T follicular helper cell (primary cell): ENCODE measurements at places on chromosomes 5 and 9.

DNA sequence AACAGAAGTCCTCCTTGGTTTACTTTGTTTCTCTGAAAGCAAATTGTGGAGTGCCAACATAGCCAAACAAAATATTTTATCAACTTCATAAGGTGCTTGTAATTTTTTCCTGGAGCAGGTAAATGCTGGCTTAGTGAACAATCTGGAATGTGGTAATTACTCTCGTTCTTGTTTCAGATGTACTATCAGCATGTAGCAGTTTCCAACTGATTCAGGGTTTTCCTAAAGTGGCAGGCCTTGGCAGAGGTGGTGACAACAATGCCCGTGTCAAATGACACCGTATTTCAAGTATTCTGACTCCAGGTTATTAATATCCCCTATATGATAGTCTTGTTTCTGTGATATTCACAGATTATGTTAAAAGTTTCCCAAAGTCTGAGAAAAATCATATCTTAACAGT is 1.2 kb downstream of the C9orf72 start:
- no peak for DNase-seq

- no peak for DNase-seq
Observed at GRCh38 chr5:131357739-131358561, 94.1 kb downstream of the CDC42SE2 start.

DNA sequence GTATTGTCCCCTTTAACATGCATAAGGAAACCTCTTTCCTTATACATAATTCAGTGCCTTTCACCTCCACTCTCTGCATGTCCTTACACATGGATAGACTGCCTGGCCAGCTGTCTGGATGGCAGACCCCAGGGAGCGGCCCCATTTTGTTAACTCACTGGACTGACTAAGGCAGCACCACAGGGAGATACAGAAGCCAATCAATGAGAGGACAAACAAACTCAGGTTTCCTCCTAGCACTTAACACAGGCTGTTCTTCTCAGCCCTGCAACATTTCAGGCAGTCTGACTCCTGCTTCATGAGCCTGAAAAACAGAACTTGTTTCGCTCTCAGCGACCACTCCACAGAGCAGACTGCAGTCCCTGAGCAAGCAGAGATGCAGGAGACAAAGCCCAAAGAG is 135.4 kb upstream of the RASEF start:
- no peak for DNase-seq

DNA sequence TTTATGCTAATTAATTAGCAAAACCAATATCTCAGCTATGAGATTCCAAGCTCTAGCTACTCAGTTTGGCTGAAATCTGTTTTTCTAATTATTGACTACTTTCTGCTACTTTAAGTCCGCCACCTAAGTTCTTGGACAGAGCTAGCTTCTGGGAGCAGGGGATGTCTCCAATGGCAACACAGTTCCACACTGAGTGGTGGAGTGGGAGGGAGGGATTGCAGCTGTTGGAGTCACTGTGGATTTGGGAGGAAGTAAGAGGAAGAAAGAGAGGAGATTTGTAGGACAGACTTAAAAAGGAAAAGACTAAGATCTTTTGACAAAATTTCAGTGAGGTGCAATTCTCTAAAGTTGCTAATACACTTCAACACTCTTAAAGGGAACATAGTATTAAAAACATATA is 450.8 kb downstream of the NFIB start:
- DNase-seq = no peak

DNA sequence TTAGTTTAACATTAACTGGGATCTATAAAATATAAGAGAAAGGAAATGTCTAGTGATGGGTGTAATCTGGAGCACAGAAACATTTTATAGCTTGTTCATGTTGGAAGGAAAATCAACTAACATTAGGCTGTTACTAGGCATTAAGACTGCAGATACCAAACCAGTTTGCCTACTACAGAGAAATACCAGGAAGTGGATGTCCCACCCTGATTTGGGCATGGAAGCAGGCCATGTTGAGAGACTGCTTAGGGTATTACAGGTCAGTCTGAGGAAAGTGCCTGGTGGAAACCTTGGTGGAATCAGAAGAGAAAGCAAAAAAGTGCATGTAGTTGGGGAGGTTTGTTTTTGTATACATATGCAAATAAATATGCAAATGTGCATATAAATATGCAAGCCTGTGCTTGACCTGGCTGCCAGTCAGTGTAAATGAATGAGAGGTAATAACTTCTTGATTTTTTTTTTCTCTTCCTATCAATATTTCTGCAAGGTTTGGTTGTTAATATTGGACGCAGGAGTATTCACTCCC is 9.6 kb upstream of the CCDC112 start:
- DNase-seq = no peak

GRCh38 chr9:134146774-134147493 is 11.1 kb downstream of the WDR5 start:
- DNase-seq = no peak

DNA sequence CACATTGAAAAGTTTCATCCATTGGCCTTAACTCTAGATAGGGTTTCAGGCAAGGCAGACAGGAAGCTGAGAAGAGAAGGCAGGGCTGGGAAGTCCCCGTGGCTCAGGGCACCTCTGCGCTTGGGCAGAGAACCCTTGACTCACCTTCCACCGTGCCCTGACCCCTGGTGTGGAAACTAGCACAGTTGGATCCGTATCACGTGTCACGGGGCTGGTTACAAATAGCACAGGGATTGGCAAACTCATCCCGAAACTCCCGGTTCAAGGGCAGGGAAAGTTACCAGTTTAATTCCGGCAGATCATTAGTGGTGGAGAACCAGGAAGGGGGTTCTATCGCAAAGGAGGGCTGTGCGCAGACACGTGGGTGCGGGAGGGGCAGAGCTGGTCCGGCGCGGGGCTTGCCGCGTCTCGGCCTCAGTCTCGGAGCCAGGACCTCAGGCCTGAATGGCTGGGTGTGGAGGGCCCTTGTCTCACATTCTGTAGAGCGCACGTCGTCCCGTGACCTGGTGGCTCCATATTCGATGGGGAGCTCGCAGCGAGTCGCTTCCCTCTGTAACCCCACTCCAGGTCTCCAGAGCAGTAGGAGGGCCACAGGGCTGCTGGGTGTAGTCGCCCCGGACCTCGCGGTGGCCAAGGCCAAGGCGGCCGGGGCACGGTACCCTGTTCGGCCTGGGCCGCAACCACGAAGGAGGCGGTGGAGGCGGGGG is 771 bp upstream of the TMEM171 start:
- DNase-seq = no peak

DNA sequence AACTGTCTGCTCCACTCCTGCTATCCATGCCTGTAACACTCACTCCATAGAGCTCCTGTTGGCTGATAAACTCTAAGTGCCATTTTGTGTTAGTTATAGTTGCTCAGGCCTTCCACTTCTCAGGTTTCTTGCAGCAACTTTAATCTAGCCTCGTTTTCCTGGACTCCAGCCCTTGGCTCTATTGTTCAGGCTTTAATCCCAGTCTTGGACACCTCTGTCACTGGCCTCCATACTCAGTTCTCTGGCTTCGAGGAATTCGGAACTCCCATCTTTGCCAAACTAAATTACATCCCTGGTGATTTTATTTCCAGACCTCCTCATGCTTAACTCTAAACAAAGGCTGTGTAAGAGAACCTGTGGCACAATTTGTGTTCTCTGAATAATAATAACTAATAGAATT is 39.8 kb downstream of the EMB start:
- DNase-seq = no peak

GRCh38 chr9:110837401-110838005 is 168.9 kb downstream of the MUSK start:
- no peak for DNase-seq

DNA sequence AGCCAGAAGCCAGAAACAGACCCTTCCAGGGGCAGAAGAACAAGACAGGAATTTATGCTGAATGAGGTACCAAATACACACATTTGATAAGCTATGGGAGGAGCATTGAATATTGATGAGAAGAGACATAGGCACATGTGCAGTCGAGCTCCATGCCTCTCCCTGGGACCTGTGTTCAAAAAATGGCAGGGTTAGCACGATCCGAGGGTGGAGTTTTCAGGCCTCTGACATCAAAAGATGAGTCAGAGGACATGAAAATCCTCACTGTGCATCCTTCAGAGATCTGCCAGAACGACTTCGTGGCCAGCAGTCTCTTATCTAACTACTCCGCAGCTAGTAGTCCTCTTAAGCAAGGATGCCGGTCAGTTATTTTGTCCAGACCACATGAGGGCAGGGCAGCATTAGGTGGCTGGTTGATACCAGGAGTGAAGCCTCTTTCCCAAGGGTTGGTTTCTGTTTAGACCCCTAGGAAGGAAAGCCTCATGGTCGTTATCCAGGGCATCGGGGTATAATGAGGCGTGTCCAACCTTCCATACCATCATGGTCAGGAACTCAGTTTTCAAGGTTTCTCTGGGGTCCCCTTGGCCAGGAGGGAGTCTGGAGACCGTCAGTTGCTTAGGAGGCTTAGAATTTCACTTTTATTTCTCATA is 11.6 kb upstream of the CMBL start:
- DNase-seq = no peak

DNA sequence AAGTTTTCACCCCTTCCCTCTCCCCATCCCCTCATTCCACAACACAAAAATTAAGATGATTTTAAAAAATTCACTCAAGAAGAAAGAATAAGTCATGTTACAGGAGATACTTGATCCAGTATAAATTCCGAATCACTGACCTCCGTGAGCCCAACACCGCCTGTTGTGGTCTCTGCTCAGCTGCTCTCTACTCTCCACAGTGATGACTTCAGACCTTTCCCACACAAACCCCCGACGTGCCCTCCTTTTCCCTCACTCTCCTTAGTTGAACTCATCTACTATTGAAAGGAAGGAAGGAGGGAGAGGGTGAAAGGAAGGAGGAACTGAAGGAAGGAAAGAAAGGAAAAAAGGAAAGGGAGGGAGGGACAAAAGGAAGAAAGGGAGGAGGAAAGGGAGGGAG is 55.1 kb downstream of the ZNF354C start:
- no peak for DNase-seq

GRCh38 chr5:50730336-50730735 is 63.9 kb downstream of the PARP8 start:
- DNase-seq = no peak

GRCh38 chr5:111668477-111669414 is 88.2 kb downstream of the NREP start:
- no peak for DNase-seq

- DNase-seq = no peak
Observed at GRCh38 chr5:149723374-149723773, 6.7 kb upstream of the PPARGC1B start.

- no peak for DNase-seq
Observed at GRCh38 chr5:65779643-65780042, 57.6 kb downstream of the NLN start.

DNA sequence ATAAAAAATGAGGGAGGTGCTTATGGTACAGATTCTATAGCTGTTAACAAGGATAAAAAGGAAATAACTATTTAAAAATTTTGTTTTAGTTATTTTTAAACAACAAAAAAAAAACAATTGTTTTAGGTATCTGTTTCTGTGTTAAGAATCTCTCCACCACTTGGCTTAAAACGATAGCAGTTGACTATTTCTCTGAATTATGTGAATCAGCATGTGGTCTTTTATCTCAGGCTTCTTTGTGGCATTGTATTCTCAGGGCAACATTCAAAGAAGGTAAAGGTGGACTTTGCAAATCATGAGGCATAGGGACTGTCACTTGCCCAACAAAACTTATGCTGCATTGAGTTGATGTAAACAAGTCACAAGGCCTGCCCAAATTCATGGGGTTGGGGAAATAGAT is 55.2 kb downstream of the ERBIN start:
- DNase-seq = no peak

- no peak for DNase-seq
Observed at GRCh38 chr9:136143215-136144001, 24.7 kb upstream of the TMEM250 start.

GRCh38 chr9:20355022-20355421 is 267.3 kb downstream of the MLLT3 start:
- no peak for DNase-seq

DNA sequence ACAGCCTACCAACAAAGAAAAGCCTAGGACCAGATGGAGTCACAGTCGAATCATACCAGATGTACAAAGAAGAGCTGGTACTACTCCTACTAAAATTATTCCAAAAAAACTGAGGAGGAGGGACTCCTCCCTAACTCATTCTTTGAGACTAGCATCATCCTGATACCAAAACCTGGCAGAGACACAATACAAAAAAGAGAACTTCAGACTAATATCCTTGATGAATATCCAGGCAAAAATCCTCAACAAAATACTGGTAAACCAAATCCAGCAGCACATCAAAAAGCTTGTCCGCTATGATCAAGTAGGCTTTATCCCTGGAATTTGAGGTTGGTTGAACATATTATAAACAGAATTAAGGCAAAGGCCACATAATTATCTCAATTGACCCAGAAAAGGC is 900.4 kb upstream of the ARRDC3 start:
- DNase-seq = no peak

GRCh38 chr9:37977851-37978480 is 74.0 kb upstream of the SLC25A51 start:
- no peak for DNase-seq

DNA sequence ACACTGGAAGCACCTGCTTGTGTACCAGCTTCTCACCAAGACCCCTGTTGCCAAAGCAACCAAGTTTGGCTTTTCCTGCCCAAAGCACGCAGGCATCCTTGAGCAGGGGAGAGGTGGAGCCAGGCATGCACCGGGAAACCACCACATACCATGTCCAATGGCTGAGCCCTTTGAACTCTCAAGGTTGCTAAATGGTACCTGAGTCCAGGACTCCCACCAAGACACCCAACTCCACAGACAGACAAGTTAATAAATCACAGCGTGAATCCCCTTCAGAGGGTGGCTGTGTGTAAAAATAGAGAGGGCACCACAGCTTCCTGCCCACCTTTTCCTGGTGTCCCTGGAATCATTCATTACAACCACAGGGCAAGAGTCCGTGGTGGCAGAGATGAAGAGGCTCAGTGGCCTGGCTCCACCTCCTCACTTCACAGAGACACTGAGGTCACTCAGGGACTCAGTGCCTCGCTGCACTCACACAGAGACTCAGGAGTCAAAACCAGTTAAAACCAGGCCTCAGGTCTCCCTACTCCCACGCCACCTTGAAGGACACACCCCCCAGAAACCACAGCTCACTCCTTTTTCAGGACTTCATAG is 143.7 kb downstream of the C5orf15 start:
- DNase-seq = no peak

- DNase-seq = peak; percentile 44
Observed at GRCh38 chr9:126228781-126229444, 97.7 kb upstream of the MVB12B start.

- DNase-seq = peak; percentile 49
Observed at GRCh38 chr9:112844771-112845542, 45.7 kb downstream of the SLC46A2 start.

DNA sequence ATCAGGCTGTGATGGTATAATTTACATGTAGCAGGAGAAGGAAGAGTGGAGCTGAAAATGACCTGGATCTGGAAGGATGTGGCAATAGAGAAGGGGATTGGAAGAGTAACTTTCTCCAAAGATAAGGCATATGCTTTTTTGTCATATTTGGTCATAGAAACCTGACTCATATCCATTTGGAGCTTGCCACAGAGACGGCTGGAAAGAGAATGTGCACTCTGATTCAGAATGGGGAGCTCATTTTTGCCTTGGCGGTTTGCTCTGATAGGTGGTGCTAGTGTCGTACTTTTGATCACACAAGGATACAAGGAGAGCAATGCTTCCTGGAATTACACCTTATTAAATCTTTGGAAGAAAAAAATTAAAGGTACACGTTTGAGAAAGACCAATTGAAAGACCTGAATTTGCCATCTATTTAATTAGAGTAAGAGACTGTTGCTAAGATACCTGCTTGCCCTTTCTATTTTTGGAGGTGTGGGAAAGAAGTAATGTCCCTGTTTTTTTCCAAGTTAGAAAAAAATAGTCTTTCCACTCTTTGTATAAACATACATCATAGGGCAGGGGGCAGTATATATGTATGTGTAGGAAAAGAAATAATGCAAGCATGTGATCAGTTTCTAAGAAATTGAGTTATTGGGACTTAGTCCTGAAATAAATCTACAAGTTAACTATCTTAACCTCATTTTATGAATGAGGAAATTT is 5.4 kb downstream of the LSM11 start:
- no peak for DNase-seq
